ENCODE measurements at places on chromosomes 12 and 14.

DNA sequence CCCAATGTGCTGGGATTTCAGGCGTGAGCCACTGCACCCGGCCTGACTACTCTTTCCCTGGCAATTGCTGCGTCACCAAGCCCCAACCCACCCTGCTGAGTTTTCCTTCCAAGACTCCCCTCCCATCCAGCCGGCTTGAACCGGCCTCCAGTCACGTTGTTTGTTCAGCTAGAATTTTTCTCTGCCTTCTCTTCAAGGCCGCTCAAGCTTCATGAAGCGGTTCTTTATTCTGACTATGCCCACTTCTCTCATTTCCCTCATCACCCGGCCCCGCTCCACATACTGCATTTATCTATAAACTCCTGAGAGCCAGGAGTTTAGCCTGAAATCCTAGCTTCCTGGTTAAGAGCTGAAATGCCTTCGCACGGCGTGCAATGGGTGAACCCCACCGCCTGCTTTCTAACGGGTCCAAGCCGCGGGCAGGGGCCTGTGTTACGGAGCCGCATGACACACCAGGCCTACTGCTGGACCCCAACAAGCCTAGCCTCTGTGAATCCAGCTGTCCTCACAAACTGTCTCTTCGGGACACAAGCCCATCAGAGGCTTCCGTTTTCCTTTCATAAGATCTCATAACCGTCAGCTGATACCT is 999 bp upstream of the DCAF4 start:
- DNase-seq: peak; percentile 14

GRCh38 chr12:1846421-1847405 is 26.3 kb downstream of the LRTM2 start:
- no peak for DNase-seq

DNA sequence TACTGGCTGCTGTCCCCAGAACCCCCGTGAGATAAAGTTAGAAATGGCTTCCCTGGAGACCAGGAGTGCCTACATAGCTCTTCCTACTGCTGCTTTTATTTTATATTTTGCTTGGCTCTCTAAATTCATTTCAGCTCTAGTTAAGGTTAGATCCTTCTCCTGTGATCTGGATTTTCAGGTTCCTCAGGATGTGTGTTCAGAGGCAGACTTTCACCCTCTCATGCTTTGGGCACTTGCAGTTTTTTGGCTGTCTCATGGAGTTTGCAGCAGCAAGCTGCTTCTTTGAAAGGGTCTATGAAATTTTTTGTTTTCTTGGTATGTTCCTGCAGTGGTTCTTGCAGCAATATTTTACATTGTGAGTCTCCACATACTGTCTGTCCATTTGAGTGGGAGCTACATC is 93.3 kb downstream of the ATP23 start:
- DNase-seq: no peak

GRCh38 chr14:42370056-42370455 is 763.4 kb downstream of the LRFN5 start:
- no peak for DNase-seq

DNA sequence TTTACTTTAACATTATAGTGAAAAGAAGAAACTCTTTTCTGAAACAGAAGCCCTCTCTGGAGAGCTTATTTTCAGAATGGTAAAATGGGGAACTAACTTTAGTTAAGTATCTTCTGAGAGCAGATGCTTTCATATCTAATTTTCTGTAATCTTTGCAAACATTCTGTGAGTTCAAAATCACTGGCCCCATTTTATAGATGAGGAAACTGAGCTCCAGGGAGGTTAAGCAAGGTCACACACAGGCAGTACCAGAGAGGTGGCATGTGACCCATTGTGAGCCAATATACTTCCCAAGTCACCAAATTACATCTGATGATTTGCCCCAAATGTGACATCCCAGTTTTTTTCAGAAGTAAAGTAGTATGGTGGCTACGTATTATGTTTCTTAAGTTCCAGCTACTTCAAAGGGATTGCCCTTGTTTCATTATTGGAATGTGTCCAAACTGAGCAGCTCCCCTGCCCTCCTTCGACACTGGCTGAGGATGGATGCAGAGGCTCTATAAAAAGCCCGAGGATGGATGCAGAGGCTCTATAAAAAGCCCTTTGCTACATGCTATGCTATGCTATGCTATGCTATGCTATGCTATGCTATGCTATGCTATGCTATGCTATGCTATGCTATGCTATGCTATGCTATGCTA is 36.2 kb upstream of the NUDT4 start:
- no peak for DNase-seq

DNA sequence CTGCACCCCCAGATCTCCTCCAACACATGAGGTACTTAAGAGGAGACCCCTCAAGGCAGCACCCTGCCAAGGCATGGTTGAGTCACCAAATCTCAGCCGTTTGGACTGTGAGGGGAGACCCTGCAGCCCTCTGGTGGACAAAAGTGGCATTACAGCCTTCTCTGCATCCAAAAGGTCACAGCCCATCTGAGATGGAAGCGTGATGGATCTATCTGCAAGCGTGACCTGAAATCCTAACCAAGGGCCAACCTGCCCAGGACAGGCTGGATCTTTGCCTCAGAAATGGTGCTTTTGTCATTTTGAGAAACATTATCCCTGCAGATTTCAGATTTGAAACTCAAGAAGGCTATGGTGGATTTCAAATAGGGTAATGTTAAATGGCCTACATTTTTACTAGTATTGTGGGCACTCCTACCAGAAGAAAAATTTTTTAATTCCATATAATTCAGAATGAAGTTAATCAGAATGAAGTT is 23.7 kb upstream of the DHRS4 start:
- DNase-seq: peak; percentile 91

DNA sequence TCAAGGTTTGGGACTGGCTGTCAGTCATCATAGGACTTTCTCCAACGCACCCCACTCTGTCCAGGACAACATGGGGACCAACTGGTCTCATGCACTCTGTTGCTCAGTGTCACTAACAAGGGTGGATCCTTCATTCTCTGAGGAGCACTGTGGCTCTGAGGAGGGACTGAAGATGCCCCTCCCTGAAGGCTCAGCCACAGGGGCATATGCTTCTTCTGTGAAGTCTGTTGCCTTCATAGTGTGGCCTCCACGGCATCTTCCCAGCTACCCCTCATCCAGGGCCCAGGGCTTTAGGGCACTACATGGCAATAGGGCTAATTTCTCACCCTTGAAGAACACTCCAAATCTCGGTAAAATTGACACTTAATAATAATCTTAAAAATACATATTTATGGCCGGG is 14.3 kb upstream of the IFI27L2 start:
- no peak for DNase-seq

- DNase-seq: no peak
These were observed 19.0 kb upstream of the HNF1A start for GRCh38 chr12:120959111-120959878.

DNA sequence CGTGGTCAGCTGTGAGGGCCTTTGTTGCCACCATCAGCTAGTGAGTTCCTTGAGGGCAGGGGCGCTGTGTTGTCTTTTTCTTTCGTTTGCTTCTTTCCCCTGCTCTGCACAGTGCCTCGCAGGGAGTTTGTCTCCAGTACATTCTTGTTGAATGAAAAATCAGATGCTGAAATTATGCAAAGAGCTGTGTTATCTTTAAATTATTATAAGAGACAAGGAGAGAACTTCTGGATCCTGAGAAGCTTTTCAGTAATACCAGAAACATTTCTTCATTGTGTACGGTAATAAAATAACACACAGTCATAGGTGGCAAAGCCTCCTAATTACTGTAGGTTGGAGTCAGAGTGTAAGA is 14.9 kb downstream of the EML1 start:
- DNase-seq: no peak
